ENCODE measurements at places on chromosomes 6 and 20. TPM values are rescaled to one million over a fixed set of nuclear protein-coding genes. Genes with fewer than 3 reads are reported as not detected.

HDGFL1 gene
- not detected for total RNA-seq

ZNF334 gene
- 4.4 TPM for total RNA-seq

BPI gene
- not detected for total RNA-seq

SLC13A3 gene
- 1.3 TPM for total RNA-seq

COL21A1 gene
- 51.6 TPM for total RNA-seq

EYA4 gene
- 1.5 TPM for total RNA-seq

ALDH5A1 gene
- total RNA-seq, result 7.3 TPM

TRPC4AP gene
- total RNA-seq, result 34.6 TPM

DNA sequence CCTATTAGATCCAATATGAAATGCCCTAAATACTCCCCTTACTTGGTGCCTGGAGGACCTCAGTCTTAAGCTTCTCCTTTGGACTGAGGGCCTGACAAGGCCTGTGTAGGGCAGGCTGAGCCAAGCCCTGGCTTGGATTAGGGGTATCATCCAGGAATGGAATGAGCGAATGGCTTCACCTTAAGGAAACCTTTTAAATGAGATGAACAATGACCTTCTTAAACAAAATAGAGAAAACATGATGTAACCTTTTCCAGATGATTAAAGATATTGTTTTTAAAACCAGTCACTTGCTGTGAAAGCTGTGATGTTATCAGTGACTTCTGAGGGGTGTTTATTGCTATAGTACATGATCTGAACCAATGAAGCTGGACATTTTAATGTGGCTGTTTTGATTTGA is 55.5 kb downstream of the TRAF3IP2 start:
- DNase-seq, result no peak

- no peak for DNase-seq
Measured at GRCh38 chr20:62624325-62624690, 18.0 kb upstream of the SLCO4A1 start.

DNA sequence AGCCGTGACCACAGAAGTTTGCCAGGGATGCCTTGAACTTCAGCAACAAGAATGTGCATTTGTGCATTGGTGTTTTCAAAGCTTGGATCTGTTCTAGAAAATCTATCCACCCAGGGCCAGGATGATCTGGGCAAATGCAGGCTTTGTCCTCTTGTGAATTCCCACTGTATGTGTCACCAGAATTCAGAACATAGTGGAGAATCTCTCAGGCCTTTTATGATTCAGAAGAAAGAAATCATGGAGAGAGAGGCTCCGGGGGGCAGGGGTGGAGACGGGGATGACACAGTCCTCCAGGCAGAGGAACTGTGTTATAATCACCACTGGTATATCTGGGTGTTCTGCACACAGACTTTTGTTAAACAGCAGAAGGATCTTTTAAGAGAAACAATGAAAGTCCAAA is 304.1 kb downstream of the CDH4 start:
- DNase-seq, result peak; percentile 17

GRCh38 chr20:38229376-38230252 is 30.9 kb downstream of the KIAA1755 start:
- DNase-seq, result no peak

DNA sequence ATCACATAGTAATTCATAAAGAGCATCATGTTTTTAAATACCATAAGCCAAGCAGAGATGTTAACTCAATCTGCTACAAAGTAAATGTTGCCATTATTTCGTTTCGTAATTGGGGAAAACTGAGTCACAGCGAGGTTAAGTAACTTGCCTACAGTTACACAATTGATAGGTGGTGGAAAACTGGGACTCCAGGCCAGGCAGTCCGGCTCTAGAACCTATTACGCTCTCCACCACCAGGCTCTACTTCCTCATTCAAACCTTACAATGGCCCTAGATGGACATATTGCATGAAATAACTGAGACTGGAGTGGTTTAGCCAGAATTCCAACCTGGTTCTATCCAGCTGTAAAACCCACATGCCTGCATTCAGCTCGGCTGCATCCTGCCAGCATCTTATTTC is 58.2 kb downstream of the LINC00237 start:
- DNase-seq, result no peak

DNA sequence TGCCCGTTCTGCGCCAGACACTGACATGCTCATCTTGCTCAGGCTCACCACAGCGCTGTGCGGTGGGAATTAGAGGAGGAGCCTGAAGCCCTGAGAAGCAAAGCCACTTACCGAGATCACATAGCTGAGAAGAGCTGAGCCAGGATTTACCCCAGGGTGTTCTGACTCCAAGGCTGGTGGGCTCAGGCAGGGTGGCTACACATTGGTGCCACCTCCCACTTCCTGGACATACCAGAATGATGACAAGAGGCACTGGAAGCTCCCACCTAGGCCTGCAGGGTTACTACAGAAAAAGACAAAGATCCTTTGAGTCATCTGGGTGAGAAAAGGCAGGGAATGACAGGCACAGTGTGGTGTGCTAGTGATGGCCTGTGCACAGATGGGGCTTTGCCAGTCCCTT is 24.4 kb upstream of the FKBP1A start:
- DNase-seq, result peak; percentile 28

- no peak for DNase-seq
Measured at GRCh38 chr20:59670786-59671492, 66.6 kb downstream of the PHACTR3 start.

DNA sequence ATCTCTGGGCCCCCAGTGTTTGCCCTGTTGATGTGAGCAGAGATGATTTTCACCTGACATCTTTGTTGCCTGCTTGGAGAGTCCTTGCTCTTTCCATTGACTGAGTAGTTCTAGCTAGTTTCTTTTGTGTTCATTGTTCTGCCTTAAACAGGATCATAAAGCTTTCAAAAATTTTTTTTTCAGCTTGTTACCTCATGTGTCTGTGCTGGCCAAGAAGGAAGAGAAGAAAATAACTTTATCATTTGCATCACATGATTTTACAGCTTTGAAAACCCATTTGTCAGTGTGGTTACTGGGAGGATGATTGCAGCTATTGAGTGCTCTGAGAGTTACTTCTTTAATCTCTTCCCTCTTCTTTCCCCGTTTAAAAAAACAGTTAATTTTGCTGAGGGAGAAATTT is 16.0 kb downstream of the FOXO3 start:
- DNase-seq, result no peak

- DNase-seq, result no peak
Measured at GRCh38 chr6:77368660-77369313, 94.5 kb downstream of the HTR1B start.

GRCh38 chr6:138719011-138719635 is 54.4 kb upstream of the CCDC28A start:
- DNase-seq, result no peak

Measured in A673 (cell line).